ENCODE measurements at places on chromosomes 3 and 15.

- no peak for DNase-seq
These were observed 1.5 kb downstream of the ITPKA start for GRCh38 chr15:41494922-41495735.

DNA sequence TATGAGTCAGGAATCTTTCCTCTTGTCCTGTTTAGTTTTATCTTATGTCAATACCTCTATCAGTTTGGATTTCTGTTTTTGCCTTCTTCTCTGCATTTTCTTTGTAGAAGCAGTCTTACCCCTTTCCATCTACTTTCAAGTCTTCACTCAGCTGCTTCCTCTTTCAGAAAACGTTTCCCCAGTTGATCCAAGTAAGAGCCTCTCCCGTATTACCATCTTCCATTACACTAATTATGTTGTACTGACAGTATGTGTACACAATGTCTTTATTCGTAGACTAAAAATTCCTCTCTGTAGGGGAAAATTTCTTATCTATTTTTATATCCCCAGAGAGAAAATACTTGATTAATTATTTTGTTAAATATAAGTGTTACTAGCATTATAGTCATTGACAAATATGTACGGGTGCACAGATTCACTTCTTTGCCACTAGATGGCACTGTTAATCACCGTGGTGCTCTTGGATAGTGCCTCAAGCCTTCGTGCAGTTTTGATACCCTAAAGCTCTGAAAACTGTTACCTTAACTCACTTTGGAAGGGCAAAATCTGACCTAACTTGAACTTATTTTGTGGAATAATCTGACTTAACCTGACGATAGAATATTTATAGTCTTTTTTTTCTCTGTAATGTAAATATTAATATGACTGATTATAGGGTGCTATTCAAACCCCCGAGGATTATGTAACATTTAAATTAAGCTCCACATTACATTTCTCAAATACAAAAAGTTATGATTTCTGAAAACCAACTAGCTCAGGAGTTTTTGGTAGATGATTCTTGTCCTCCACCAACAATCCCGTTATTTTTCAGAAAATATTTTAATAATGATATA, 74.2 kb upstream of the POU1F1 start:
- no peak for DNase-seq

- no peak for DNase-seq
These were observed 1101.4 kb downstream of the ROBO2 start for GRCh38 chr3:78141269-78141668.

DNA sequence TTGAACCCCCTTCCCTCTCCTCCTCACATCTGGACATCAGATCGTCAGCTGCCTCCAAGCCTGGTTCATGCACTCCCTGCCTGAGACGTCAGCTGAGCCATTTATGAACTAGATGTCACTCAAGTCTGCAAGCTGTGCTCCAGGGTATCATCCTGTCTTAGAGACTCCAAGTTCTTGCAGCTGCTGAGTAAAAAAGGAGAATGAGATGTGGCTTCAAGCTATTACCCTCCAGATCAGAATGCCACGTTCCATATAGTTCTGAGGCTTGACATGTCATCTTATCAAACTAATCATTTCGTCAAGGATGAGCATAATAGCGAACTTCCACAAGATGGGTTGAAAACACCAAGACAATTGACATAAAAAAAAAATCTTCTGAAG, 766.3 kb downstream of the TBL1XR1 start:
- no peak for DNase-seq

DNA sequence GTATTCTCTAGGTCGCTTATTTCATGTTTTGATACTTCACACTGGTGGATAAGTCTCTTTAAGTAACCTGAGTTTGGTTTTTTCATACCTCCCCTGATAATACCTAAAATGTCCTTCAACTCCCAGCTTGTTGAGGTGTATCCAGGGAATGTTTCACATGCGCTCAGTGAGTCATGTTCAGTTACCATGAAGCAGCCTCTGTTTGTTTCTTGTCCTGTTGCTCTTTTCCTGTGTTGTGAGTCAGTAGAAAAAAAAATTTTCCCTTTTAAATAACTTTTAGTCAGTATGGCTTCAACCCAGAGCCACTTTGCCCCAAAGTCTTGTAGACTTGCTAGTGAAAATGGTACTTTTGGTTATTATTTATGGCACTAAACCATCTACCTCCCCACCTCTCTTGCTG, 278.4 kb upstream of the ZPLD1 start:
- no peak for DNase-seq

GRCh38 chr3:2921903-2922302, 188.3 kb downstream of the IL5RA start:
- no peak for DNase-seq

DNA sequence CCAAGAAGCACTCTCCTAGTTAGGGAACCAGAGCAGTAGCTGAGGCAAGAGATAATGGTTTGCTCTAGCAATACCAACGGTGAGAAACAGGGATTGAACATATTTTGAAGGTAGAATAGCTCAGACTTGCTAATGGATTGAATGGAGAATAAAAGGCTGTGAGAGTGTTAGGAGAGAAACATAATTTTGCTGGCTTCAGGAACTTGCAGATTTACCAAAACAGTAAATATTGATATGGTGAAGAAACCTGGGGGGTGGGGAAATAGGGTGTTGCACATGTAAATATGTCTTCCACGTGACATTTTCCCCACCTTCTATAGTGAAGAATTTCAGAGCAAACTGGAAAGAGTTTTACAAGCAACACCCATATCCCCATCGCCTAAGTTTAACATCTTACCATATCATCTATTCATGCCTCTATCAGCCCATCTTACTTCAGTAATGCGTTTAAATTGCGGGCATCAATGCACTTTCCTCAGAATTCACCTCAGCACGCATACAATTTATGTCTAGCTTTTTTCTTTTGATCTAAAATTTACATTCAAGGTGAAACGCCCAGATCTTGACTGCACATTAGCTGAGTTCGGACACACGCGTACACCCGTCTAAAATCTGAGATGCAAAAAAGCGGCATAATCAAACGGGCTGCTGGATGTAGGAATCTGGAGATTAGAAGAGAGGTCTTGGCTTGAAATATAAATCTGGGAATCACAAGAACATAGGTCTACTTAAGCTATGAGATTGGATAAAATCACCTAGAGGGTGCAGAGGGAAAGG, 891 bp upstream of the NR1D2 start:
- DNase-seq: no peak

DNA sequence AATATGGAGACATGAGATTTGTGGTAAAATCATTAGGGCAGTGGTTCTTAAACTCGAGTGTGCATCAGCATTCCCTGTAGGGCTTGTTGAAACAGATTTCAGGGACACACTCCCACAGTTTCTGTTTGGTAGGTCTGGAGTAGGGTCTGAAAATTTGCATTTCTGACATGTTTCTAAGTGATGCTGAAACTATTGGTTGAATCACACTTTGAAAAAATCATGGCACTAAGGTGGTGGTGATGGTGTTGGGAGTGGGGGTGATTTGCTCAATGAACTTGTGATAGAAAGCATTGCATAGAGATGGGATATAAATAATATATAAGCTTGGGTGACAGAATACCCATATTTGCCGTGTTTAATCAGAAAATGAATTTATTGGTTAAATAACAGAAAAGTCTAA, 11.3 kb downstream of the MITF start:
- DNase-seq: no peak

DNA sequence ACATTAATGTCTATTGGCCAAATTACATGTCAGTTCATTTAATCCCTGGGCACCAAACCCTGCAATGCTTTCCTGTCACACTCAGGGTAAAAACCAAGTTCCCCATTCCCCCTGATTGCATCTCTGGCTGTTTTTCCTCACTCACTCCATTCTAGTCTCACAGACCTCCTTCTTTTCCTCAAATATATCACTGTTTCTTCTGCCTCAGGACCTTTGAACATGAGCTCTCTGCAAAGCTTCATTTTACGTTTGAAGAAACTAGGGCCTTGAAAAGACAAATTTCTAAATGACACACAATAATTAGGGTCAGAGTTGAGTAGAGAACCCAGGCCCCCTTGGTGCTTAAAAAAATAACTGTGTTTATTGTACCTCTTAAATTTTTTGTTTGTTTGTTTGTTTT, 230.6 kb downstream of the THRB start:
- DNase-seq: no peak

DNA sequence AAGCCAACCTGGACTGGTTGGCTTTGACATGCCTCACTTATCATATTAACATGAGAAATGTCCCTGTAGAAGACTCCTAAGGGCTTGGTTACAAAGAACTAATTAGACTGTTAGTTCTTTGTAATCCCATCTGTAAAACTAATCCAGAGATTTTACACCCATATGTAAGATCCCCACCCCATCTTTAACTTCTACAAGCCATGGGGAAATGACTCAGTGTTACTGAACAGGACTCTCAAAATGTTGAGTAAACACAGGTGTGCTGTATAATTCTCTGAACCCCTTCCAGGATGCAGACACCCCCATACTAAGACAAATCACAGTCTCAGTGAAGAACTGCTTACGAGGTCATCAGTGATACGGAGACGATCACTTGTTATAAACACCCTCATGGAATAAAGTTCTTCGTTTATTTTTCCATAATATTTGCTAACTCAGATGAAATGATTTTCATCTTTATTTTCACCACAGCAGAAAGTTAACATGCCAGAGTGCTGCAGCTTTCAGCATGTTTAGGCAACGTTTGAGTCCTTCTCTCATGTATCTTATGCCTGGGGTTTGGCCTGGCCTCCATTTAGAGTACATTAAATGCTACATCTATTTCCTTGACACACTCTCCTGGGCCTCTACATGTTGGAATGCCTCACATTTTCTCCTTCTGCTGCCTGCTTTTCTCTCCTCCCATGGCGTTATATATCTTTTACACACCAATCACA, 55.3 kb upstream of the LEKR1 start:
- DNase-seq: no peak

- DNase-seq: no peak
These were observed 33.8 kb downstream of the DRD3 start for GRCh38 chr3:114144909-114145688.
